ENCODE measurements at places on chromosomes 11 and 22. TPM values are rescaled to one million over a fixed set of nuclear protein-coding genes. Genes with fewer than 3 reads are reported as not detected.

- DNase-seq = no peak
Observed at GRCh38 chr11:9267680-9268079, 2.5 kb upstream of the DENND5A start.

- DNase-seq = no peak
Observed at GRCh38 chr11:42138454-42138853, 679.0 kb upstream of the LRRC4C start.

GRCh38 chr22:19105456-19105855 lies 16.8 kb downstream of the DGCR2 start:
- DNase-seq = no peak

- DNase-seq = no peak
Observed at GRCh38 chr11:74226907-74227306, 55.8 kb downstream of the PPME1 start.

- DNase-seq = no peak
Observed at GRCh38 chr22:42560781-42561180, 7.0 kb downstream of the SERHL2 start.

- no peak for DNase-seq
Observed at GRCh38 chr22:44399906-44400762, 87.4 kb upstream of the SHISAL1 start.

DNA sequence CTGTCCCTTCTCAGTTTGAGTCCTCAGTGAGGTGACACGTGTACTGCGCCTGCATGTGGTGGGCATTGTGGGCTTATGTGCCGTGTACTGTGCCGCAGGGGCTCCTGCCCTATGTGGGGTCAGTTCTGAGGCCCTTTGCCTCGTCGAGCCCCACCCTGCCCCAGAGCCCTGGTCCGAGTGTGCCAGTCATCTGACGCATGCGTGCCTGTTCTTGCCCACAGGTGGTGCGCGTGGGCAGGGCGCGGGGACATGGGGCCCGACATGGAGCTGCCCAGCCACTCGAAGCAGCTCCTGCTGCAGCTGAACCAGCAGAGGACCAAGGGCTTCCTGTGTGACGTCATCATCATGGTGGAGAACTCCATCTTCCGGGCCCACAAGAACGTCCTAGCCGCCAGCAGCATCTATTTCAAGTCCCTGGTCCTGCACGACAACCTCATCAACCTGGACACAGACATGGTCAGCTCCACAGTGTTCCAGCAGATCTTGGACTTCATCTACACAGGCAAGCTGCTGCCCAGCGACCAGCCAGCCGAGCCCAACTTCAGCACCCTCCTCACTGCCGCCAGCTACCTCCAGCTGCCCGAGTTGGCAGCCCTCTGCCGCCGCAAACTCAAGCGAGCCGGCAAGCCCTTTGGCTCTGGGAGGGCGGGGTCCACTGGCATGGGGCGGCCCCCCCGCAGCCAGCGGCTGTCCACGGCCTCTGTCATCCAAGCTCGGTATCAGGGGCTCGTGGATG lies 22.3 kb upstream of the TMEM191C start:
- DNase-seq = peak; percentile 6

NLRP14 gene
- 0.06 TPM for total RNA-seq

- no peak for DNase-seq
Observed at GRCh38 chr11:10752486-10752885, 1.4 kb downstream of the CTR9 start.

CFAP300 gene
- total RNA-seq = 7.1 TPM

DNA sequence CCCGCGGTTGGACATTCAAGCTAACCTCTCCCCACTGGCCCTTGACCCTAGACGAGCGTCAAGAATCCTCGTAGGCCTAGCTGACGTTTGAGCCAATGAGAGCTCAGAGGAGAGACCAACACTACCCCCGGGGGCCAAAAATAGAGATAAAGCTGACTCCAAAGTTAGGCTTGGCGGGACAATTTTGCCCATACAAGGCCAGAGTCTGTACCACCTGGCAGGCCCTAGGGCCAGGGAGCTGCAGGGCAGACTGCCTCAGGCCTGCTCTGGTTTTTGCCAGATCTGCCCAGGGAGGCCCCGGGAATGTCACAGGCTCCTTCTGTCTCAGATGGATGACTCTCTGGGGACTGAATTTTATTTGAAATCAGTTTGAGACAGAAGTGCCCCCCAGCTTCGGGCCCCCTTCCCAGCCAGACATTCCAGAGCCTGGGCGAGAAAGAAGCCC lies 40.8 kb upstream of the ACCSL start:
- DNase-seq = no peak

LRRN4CL gene
- 4.3 TPM for total RNA-seq

DNA sequence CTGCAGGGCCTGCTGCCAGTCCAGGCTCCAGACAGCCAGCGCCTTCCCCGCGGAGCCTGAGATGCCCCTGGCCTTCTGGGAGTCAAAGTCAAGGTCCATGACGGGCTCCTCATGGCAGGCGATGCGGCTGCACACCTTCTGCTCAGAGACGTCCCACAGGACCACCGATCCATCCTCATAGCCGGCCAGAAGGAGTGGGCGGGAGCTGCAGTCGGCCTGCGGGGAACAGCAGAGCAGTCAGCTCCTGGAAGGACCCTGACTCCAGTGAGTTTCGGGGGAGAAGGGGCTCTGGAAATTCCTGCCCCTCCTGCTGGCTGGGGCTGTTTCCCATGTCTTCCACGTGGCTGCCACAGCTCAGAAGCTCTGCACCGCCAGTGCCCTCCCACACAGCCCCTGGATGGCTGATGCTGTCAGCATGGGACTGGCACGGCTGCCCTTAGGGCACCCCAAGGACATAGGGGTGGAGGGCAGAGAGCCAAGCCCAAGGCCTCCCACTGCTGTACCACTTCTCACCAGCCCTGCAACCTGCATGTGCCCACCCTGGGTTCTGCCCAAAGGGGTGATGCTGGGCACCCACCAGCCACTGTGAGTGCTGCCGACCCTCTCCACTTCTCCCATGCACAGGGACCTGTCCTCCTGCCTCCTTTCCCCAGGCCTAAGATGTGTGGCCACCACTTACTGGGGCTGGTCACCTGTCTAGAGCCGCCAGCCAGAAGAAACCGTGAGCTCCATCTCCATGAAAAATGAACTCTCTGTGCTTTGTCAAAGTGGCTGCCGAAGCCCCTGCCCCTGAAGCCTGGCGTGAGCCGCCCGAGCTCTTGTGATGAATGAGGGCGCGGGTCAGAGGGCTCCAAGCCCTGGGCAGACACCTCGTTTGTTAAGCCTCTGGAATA lies 41.7 kb downstream of the TBX1 start:
- no peak for DNase-seq

All from mucosa of gallbladder (tissue), 1 donor.